Stimulated activated naive CD4-positive, alpha-beta T cell (primary cell): ENCODE measurements at places on chromosomes 2 and 18.

- no peak for DNase-seq
These were observed at the start of gene DSC2 for GRCh38 chr18:31102025-31102684. DSC2 (minus strand) TSS chr18:31102421; CDS start chr18:31101971, 450 bp downstream.

DNA sequence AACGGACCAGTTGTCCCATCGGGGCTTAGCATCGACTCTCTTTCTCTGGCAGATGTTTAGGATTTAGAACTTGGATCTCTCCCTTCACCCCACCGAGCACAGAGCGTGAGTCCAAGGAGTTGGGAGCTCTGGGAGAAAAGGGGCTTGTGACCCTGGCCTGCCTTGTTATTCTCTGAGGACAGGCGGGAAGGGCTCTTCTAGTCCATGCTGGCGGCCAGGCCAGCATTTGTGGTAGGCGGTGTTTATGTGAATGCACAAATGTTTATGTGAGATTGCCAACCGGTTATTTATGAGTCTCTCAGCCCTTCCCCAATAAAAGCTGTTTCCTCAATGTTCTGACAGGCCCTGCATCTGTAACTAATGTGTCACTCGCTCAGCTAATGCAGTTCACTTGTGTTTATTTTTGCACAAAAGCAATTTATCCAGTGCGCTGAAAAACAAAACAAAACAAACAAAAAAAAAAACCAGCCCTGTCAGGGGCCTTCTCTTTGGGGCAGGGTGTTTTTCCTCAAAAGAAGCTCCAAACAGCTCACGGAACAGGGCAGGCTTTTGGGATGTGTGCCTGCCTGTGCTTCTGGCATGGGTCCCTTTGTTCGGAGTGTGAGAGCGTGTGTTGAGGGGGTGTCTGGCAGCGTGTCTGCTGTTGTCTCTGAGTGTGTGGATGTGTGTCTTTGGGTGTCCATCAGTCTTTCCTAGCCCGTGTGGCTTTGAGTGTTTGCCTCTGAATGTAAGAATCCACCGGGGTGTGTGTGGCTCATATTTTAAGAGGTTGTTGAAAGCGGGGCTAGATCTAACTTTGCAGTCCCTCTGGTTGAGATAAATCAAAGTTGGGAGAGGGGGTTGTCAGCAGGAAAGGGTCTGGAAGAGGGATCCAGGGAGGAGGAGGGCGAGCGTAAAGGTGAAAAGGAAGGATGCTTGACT lies 52.8 kb upstream of the HAAO start:
- no peak for DNase-seq

- peak; percentile 84 for DNase-seq
These were observed 98.0 kb downstream of the INSIG2 start for GRCh38 chr2:118186110-118186857.

DNA sequence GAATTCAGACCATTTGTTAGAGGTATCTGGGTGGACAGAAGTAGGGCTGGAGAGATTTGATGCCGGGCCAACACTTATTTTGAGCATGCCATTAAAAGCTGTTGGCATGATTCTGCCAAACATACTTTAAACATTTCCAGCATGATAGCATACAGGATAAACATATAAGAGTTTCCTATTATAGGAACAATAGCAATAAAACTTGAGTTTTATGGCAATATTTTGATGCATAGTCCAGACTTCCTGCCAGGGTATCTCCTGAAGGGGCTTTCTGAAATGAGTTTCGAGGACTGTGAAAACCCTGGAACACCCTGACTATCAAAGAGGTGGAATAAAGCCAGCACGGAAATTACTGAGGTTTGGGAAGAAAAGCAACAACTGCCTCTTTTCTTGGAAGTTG lies 1398.0 kb upstream of the NXPH2 start:
- no peak for DNase-seq

GRCh38 chr2:200161458-200161857 lies 145.0 kb upstream of the SPATS2L start:
- no peak for DNase-seq

DNA sequence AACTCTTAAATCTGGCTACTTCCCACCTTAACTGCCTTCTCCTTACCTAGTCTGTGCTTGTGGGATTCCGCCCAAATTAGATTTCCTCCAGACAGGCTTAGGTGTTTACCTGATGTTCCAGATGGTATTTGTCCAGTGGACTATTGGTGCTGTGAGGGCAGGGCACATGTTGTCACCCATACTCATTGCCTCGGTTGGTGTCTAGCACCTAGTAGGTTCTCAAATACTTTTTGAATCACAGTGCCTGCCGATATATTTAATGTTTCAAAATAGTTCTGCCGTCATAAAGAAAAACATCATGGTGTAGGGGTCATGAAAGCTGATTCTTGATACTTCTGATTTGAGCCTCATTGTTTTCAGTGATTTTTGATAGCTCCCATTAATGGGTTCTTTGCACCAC lies 1.1 kb downstream of the SEPTIN2 start:
- no peak for DNase-seq

- DNase-seq, result no peak
These were observed 79.2 kb downstream of the MDH1 start for GRCh38 chr2:63668000-63668399.

- DNase-seq, result peak; percentile 12
These were observed 8.7 kb downstream of the OTOF start for GRCh38 chr2:26469092-26469710.

- no peak for DNase-seq
These were observed 14.8 kb downstream of the STRN start for GRCh38 chr2:36951574-36951973.

DNA sequence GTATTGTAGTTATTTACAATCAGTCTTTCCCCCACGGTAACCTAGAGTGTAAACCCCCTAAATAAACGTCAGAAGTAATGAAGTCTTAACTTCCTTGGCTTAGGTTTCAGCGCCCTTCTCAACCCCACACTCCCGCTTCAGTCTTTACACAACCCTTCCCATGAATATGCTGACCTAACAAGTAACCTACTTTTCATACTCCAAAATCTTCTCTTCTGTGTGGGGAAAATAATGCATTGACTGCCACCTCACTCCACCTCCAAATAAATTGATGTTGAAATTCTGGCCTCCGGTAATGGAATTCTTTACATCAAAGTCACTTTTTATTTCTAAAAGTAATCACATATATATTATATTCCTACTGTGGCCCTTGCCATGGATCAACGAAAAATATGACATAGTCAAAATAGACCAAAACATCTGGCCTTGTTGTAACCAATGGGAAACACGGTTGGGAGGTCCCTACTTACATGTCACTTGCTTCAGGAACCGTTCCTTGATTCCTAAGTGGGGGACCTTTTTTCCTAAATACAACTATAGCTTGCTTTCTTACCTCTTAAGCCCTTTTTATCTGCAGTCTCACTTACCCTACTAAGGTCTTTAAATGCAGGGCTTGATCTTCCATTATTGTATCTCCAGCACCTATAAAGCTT lies 961 bp downstream of the GEN1 start:
- no peak for DNase-seq

- DNase-seq, result no peak
These were observed 189.3 kb downstream of the ANAPC1 start for GRCh38 chr2:111694700-111695101.

DNA sequence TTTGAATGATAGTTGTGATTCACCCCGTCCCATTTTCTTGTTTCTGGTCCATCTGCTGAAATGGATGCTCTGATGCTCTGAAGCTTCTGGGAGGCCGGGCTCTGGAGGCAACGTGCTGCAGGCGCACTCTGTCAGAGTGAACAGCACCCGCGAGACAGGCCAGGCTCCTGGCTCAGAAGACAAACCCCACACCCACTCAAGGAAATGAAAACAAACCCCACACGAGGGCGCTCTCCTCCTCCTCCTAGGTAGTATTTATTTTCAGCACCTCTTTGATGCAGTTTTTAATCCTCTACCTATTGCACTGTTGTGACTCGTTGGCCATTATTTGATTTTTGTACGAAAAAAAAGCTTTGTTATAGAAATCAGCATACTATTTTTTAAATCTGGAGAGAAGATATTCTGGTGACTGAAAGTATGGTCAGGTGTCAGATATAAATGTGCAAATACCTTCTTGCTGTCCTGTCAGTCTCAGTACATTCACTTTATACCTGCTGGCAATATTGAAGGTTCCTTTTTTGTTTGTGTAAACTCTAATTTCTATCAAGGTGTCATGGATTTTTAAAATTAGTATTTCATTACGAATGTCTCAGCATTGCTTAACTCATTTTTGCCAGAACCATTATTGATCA lies 10.3 kb upstream of the CHST10 start:
- peak; percentile 32 for DNase-seq

GRCh38 chr2:98658816-98659490 lies 50.6 kb downstream of the UNC50 start:
- DNase-seq, result no peak

DNA sequence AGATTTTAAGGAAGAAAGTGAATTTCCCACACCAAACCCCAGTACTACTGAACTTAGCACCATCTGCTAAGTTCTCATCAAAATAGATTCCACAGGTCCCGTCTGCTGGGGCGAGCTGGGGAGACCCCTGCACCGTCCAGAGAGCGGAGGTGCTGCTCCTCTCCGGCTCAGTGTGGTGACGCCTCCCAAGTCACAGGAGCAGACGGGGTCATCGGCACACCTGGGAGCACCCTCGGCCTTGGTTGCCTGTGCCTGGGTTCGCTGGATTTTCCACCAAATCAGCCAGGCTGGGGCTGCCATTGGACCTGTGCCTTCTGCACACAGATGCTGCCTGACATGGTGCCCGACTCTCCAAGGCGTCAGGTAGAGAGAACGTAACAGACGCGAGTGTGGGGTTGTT lies 141.3 kb downstream of the PXDN start:
- DNase-seq, result no peak

DNA sequence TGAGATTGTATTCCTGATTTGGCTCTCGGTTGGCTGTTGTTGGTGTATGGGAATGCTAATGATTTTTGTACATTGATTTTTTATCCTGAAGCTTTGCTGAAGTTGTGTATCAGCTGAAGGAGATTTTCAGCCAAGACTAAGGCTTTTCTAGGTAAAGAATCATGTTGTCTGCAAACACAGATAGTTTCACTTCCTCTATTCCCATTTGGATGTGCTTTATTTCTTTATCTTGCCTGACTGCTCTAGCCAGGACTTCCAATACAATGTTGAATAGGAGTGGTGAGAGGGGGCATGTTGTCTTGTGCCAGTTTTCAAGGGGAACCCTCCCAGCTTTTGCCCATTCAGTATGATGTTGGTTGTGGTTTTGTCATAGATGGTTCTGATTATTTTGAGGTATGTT lies 90.4 kb downstream of the CYP26B1 start:
- DNase-seq, result no peak

DNA sequence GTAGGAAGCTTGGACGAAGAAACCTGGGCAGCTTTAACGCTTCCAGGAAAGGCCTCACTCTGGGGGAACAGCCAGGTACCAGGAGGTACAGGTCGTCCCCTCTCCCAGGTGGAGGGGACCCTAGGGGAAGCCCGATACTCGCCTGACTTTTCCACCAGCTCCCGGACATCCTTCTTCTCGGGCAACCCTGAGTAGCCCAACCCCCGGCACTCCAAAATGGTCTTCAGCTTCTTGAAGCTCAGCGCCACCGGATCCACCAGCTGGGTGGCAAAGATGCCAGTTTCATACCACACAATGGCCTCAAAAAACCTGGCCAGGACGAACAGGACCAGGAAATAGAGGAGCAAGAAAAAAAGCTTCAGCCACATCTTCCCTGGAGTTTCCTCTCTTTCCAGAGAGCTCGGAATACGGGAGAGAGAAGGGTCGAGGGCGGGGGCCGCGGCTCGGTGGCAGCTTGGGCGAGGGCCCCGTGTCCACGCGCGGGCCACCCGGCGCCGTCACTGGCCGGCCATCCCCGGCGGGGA lies 1.1 kb downstream of the RNF103 start:
- peak; percentile 22 for DNase-seq

- no peak for DNase-seq
These were observed 28.8 kb upstream of the TBC1D8 start for GRCh38 chr2:101179982-101180381.

DNA sequence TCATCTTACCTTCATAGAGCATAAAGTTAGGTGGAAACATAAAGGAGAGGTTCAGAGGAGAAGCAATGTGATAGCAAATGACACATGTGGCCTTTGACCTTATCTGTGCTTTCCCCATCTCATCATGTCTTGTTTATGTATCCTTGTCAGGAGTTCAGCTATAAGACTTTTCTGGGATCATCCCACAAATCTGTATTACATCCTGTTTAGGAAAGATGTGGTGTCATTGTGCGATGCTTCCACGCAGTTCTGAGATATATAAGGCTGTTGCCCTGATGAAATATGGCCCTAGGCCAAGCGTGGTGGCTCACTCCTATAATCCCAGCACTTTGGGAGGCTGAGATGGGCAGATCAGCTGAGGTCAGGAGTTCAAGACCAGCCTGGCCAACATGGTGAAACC lies 15.5 kb upstream of the MGAT5 start:
- DNase-seq, result no peak

DNA sequence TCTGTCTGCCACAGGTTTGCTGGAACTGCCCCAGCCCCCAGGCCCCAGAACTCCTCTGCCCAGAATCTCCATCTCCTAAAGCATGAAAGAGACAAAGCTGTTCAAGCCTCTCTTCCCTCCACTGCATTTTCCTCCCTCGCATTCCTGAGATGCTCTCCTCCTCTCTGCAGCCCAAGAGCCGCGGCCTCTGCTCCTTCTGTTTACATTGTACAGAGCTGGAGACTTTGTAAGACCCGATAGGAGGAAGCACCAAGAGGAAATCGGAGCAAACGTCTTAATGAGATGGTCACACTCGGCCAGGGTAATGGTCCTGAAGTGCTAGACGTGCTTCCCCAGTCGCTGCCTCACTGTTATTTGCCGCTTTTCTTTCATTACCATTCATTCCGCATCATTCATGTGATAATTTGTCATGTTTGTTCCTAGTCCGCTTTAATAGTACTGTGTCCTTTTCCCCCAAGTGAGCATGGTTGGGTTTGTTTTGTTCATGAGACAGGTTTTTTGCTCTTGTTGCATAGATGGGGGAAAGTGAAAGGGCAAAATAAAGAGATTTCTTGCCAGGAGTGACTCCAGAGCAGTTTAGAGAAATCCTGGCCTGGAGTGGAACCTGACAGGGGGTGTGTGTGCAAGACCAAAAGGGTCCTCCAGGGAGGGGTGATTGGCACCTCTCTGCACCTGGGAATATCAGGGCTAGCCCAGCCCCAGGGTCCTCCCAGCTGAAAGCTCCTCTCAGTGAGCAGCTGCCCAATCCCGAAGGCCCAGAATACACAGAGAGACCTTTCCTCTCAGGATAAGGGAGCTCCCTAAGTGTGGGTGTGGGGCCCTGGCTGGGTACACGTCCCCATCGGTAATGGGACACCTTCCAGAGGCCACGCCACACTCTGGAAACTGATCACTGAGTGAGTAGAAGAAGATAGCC lies 44.9 kb upstream of the ID2 start:
- DNase-seq, result no peak

DNA sequence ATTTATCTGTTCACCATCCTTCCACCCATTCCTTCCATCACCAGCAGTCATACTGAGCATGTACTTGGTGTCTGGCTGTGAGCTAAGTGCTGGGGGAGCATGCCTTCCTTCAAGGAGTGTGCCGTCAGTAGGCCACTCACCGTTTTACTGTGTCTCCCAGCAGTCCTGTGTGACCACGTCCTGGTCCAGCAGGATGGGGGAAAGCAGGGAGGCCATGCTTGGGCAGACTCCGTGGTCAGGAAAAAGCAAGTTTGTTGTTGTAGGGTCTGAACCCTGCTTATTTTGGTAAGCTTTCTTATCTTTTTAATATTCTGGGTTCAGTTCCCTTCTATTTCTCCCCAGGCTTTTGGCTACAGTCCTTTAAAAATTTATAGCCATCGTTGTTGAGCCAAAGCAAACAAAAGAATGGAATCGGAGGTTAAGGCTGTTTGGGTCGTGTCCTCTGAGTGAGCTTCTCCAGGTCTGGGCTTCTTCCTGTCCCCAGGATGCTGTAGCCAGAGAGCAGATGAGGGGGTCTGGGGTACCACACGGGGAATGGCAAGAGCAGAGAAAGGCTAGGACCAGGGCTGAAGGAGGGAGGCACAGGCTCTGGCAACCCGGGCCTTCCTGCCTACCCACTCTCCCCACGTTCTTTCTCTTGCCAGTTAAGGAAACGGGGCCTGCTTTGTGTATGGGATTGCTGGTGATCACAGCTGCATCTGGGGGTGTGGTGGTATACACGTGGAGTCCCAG lies 13.5 kb downstream of the SLC30A3 start:
- DNase-seq, result no peak
